ENCODE measurements at places on chromosomes 4 and X. TPM values are rescaled to one million over a fixed set of nuclear protein-coding genes. Genes with fewer than 3 reads are reported as not detected.

Gene RGN
- total RNA-seq: not detected

Gene SPACA5
- total RNA-seq: not detected

Gene GSPT2
- 3.7 TPM for total RNA-seq

Gene PSAPL1
- not detected for total RNA-seq

Gene TEX13B
- not detected for total RNA-seq

Gene GPR50
- total RNA-seq: not detected

Gene GPAT3
- total RNA-seq: 5.0 TPM

Gene QRFPR
- not detected for total RNA-seq

All from T-helper 17 cell (primary cell).